Forelimb muscle (tissue), 1 donor: ENCODE measurements at places on chromosomes 2 and 18.

- no peak for DNase-seq
Measured at GRCh38 chr18:2998644-2999043, 14.3 kb downstream of the LPIN2 start.

DNA sequence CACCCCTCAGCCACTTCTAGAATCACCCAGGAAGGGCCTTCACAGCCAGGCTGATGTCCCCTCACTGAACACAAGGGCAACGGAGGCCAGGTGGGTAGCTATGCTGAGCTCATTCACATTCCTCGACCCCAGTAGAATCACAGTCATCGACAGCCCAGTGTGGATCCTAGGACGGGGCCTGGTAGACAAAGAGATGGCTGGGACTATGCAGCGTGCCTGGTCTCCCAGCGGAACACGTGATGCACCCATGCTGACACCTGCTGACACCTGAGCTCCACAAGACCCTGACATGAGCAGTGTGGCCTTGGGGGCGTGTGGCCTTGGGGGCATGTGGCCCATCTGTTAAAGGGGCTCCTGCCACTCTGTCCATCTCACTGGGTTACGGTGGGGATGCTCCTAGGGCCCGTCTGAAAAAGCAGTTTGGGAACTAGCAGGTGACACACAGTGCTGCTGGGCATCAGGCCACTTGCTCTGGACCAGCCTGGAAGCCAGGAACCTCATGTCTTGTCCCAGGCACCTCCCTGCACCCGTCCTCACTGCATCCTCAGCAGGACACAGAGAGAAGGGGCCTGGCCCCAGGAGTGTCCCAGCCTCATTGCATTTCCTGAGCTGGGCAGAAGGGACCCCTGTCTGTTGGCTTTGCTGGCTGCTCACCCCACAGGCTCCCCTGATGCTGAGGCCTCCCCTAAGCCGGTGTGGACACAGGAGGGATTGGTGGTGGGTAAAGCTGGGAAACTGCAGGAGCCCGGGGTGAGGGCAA, 9.7 kb downstream of the ECEL1 start:
- no peak for DNase-seq

DNA sequence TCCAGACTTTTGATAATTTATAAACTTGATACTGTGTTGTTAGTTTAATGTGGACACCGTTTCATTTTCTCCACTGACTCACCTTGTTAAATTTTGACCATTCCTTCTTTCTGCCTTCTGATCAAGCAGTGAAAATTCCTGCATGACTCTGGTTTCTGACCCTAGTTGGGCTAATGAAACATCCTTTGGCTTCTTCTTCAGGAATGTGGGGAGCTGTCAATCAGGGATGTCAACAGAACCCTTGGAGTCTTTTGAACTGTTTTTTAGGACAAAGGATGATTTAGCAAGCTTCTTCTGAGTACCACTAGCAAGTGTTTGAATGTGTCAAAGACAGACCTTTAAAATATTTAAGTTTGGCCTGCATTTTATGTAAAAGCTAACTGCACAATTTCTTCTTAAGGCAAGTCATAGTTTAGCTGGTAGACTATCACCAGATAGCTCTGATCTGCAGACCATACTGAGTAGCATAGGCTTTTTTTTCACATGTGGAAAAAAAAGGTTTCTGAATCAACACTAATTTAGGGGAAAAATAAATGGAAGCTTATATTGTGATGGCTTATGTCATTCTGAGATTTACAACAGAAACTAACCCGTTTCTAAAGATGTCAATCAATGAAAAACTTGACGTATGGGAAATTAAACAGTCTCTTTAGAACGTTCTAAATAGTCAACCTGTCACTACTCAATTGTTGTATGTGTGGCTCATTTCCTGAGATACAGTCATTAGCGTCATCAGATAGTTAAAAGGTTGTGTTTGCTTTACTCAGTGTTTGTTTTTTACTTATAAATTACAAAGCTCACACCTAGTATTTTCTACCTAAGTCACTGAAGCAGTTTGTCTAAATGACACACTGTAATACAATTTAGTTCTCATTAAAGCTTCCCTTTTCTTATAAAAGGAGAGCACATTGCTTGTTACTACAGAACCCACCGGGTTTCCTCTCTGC, 311.4 kb downstream of the PTPRM start:
- no peak for DNase-seq

DNA sequence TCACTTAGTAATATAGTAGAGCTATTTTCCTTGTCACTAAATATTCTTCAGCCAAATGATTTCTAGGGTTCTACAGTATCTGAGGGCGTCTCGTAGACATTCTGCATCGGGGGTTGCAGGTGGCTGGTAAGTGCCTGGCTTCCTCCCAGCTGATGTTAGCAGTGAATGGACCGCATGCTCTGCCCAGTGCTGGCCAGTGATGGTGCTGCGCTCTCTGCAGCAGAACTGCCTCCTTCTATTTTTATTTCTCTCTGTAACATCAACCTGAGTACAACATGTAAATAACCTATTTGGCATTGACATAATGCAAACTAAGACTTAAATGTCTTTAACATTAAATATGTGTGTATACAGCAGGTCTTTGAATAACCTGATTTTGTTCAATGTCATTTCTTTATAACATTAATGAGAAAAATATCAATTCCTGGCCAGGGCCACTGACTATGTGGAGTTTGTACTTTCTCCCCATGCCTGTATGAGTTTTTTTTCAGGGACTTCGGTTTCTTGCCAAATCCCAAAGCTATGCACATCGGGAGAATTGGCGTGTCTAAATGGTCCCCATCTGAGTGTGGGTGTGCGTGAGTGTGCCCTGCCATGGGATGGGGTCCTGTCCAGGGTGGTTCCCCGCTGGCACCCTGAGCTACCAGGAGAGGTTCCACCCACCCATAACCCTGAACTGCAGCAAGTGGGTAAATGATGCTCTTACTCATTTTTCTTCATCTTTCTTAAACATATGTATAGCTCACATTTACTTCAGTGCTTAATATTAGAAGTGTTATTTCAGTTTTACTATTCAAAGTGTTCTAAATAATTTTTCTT, 278.2 kb upstream of the EPAS1 start:
- DNase-seq: no peak

- no peak for DNase-seq
Measured at GRCh38 chr2:109517118-109517889, 96.5 kb downstream of the SEPTIN10 start.

GRCh38 chr18:59340817-59341216, 18.2 kb downstream of the LMAN1 start:
- no peak for DNase-seq

GRCh38 chr2:151905963-151906632, 77.9 kb upstream of the ARL5A start:
- no peak for DNase-seq

GRCh38 chr2:28748941-28749340, 2.7 kb upstream of the PPP1CB start:
- no peak for DNase-seq

DNA sequence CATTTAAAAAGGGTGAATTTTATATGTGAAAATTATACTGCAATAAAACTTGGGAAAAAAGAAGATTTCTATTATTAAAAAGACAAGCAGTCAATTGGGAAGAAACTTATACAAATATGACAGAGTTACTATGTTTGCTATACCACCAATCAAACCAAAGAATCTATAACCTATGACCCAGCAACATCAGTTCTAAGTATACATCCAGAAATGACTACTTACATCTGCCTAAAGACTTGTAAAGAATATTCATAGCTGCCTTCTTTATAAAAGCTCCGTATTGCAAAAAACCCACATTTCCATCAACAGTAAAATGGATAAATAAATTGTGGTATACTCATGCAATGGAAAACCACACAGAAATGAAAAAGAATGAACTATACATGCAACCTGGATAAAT, 32.9 kb upstream of the NABP1 start:
- no peak for DNase-seq
